NCI-H510A treated with DMSO at 0.1 percent for 48 hours (cell line): ENCODE measurements at places on chromosomes 6 and 20.

- DNase-seq, result no peak
Measured at GRCh38 chr20:61927826-61928541, 137.7 kb downstream of the TAF4 start.

GRCh38 chr6:142696123-142697000, 248.6 kb downstream of the HIVEP2 start:
- DNase-seq, result no peak

DNA sequence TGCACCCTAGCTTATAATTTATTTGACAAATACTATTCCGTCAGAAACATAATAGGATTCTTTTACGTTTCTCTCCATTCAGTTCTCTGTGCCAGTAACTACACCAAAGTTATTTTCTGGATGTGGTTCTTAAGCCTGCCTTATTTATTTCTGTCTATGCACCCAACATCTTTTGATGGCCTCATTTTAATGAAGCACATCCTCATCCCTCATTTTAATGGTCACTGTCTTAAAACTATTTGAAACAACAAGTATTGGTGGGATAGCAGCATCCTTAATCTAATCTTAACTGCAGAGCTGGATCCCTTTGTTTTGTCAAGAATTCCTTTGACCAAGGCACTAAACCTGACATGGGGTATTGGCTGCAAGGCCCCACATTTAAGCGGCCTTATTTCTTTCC, 11.0 kb downstream of the FAM135A start:
- no peak for DNase-seq

DNA sequence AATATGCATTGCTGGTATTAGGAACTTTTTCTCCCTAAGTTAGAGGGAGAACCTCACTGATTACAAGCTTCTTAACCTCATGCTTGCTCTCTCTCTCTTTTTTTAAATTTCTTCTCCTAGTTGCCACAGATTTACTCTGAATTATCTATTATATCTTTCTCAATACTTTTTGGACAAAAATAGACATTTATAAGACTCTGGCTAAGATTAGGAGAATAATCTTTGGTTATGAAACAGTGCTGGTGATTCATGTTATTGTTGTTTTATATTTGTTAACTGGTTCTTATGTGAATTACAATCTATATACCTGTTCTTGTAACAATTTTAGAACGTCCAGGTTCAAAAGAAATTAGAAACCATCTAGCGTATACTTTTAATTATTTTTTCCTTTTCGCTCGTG, 187.8 kb downstream of the OGFRL1 start:
- no peak for DNase-seq
